Brain pericyte (primary cell): ENCODE measurements at places on chromosomes 3 and 15.

DNA sequence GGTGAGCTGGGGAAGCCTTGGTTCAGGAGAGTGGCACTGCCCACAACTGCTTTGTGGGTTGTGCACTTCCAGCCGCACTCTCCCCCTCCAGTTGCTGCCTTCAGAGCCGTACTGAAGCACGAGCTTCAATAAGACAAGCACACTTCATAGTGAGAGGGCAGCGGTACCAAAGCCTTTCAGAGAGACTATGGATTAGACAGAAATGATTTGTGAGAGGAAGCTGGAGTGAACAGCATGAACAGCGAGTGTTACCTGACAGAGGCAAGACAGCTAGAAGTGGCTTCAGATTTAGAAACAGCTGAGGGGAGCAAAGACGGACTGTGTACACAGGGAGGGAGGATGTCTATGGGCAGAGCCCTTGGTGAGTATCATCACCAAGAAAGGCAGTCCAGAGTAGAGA is 31.1 kb downstream of the HCLS1 start:
- no peak for DNase-seq

GRCh38 chr3:155018621-155019330 is 61.3 kb upstream of the MME start:
- DNase-seq, result no peak

DNA sequence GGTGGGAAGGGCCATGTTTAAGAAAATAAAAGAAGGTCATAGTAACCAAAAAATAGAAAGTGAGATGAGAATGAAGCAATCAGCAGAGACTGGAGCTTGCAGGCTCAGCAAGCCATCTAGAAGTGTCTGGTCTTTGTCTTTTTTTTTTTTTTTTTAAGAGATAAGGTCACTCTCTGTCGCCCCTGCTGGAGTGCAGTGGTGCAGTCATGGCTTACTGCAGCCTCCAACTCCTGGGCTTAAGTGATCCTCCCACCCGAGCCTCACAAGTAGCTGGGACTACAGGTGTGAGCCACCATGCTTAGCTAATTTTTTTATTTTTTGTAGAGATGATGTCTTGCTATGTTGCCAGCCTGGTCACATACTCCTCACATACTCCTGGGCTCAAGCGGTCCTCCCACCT is 36.2 kb downstream of the GXYLT2 start:
- DNase-seq, result no peak

- DNase-seq, result no peak
Observed at GRCh38 chr3:169634618-169635236, 28.8 kb downstream of the MECOM start.

GRCh38 chr3:159586571-159587202 is 401.9 kb upstream of the IL12A start:
- no peak for DNase-seq

GRCh38 chr3:15810702-15811101 is 12.9 kb upstream of the ANKRD28 start:
- DNase-seq, result no peak

DNA sequence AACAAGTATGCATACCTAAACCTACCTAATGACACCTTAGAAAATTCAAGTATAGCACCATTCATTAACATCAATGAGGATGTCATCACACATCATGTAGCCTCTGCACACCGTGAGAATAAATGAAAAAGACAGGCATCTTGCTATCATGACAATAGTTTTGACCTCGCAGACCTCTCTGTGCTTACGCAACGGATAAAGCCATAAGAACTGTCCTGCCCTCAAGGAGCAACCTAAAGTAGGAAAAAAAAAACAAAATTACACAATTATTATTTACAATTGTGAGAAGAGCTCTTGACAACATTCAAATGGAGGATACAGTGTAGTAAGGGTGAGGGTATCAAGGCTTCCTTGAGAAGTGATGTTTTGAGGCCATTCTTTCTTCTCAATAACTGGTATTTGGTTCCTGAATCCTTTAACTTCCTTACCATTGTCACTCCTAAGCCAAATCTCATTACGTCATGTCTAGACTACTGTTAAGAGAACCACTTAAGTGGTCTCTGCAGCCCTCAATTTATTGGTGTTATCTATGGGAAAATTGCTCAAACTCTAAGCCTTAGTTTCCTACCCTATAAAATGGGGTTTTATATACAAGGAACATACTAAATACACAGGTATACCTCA is 7.0 kb upstream of the SETD5 start:
- no peak for DNase-seq

GRCh38 chr3:45210308-45211041 is 15.6 kb downstream of the TMEM158 start:
- peak; percentile 26 for DNase-seq

GRCh38 chr3:149579838-149580542 is 77.8 kb downstream of the WWTR1 start:
- no peak for DNase-seq

- DNase-seq, result no peak
Observed at GRCh38 chr3:127940116-127940515, 25.1 kb downstream of the KBTBD12 start.
